AG10803 (cell line): ENCODE measurements at places on chromosomes 3 and 15.

DNA sequence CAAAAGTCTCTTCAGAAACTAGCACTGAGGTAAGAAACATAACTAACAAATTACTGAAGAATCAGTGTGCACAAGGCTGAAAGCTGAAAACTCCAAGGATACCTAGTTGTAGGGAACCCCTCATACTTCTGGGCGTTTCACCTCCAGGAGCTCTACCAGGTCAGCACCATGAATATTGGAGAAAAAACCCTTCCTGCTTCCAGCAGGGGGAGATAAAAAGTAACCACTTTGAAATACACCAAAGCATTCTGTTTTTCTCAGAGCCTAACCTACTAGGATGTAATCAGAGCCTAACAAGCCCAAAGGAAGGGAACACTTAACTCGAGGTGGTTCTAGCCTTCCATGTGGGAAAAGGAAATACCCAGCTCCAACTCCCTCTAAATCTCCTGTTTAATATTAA is 175.8 kb upstream of the MME start:
- peak; percentile 37 for DNase-seq

- DNase-seq = no peak
Measured at GRCh38 chr3:166560253-166560652, 723.0 kb upstream of the BCHE start.

GRCh38 chr3:161489395-161489794 is 7.2 kb upstream of the OTOL1 start:
- DNase-seq = no peak

GRCh38 chr3:146047485-146047884 is 113.5 kb downstream of the PLOD2 start:
- no peak for DNase-seq

DNA sequence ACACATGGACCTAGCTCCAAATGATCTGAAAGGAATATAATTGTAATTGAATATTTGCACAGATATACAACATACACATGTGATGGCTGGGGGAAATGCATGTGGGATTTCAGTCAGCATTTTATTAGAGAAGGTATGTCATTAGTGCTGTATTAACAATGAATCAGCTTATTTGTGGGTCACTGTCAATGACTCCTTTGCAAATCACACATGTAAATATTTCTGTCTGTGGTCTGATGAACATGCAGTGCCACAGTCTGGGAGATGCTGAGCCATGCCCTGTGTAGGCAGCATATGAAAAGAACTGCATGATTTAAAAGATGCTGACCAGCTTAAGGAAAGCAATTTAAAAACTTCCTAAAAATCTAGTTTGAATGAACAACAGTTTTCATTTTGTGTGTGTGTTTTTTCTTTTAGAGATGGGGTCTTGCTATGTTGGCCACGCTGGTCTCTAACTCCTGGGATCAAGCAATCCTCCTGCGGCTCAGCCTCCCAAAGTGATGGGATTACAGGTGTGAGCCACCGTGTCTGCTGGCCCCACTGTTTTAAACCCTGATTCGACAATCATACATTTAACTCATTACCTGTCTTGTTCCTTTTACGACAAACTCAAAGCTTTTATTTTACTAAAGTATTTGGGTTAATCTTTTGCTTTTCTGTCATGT is 803 bp upstream of the B3GNT5 start:
- DNase-seq = no peak

- DNase-seq = no peak
Measured at GRCh38 chr3:191197761-191198306, 1.2 kb upstream of the OSTN start.

DNA sequence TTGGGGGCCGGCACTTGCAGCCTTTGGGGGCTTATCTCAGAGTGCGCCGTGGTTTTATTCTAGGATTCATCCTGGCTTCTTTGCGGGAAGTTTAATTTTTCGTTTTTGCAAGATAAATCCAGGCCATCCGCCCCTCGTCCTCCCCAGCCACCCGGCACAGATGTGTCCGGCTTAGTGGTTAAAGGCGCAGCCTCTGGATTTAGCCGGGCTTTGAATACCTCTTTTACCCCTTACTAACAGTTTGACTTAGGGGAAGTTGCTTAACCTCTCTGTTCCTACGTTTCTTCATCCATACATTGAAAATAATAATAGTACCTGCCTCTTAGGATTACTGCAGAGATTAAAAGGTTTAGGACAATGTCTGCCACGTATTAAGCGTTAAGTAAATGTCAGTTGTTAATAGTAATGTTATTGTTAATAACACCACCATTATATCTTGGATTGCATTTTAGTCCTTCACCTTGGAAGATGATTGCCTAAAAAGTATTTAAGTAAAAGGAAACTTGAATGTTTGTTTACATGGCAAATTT is 714 bp downstream of the ECT2 start:
- DNase-seq = peak; percentile 24

- DNase-seq = peak; percentile 2
Measured at GRCh38 chr3:175861916-175862315, 1002.8 kb downstream of the NAALADL2 start.

- no peak for DNase-seq
Measured at GRCh38 chr15:40270246-40270995, 12.4 kb downstream of the ANKRD63 start.

- DNase-seq = no peak
Measured at GRCh38 chr3:118772547-118773011, 262.1 kb downstream of the IGSF11 start.

DNA sequence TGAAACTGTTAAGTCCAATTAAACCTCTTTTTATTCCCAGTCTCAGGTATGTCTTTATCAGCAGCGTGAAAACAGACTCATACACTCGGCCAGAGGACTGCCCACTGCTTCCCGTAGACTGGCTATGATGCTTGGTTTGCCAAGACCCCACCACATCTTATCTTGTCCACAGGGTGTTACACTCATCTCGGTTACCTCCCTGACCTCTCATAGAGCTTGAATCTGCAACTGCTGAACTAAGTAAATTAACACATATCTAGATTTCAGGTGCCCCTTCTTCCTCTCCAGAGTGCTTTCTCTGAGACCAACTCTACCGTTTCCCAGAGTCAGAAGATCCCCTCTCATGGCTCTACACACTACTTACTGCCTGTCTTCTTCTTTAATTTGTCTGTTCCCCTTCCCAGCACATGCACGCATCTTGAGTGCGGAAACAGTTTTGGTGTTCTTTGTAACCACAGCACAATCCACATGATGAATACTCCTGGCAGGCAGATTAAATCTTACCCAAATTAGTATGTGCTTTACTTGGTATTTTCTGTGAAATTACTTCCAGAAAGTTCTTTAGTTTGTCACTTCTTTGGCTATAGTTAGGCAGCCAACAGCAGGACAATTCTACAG is 49.7 kb downstream of the CD200 start:
- DNase-seq = peak; percentile 41

GRCh38 chr3:144185276-144185675 is 213.7 kb downstream of the DIPK2A start:
- DNase-seq = no peak

DNA sequence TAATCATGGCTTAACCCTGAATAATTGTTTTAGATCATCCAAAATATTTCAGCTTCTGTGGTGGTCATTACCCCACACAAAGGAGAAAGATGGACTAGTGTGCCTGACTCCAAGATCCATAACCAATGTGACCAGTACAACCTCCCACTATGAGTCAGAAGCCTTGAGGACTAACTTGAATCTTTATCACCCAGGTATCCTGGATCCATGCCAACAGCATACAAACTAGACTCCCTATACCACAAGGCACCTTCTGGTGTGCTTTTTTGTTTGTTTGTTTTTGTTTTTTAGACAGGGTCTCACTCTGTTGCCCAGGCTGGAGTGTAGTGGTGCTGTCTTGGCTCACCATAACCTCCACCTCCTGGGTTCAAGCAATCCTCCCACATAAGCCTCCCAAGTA is 317.7 kb downstream of the VPS13C start:
- no peak for DNase-seq

- DNase-seq = no peak
Measured at GRCh38 chr3:101849714-101850245, 466 bp downstream of the NFKBIZ start.

- DNase-seq = no peak
Measured at GRCh38 chr3:14237457-14237856, 58.8 kb downstream of the LSM3 start.

DNA sequence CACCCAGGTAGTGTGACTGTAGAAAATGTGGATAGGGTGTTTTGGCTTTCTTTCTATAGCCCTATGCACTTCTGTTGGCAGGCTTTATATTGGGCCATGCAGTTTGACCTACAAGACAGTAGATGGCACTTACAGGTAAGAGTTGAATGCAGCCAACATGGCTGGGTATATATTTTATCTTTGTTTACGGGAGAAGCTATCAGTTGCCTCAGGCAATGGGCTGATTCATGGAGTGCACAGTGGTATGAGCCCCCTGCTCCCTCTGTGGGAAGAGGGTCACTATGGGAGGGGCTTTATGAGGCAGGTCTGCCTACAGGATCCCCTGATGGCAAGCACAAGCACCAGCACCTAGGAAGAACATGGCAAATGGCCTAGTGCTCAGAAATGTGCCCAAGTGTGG is 301.2 kb upstream of the CDIN1 start:
- no peak for DNase-seq
